ENCODE measurements at places on chromosomes 1 and 21. TPM values are rescaled to one million over a fixed set of nuclear protein-coding genes. Genes with fewer than 3 reads are reported as not detected.

Gene LRRC3
- total RNA-seq = 7.8 TPM

Gene CLDN14
- total RNA-seq = not detected

Gene LYST
- 33.4 TPM for total RNA-seq

Gene ALG14
- total RNA-seq = 0.96 TPM

GRCh38 chr1:226661271-226661670 is 77.8 kb downstream of the ITPKB start:
- ATAC-seq = no peak

GRCh38 chr1:59204001-59204400 is 92.9 kb upstream of the FGGY start:
- ATAC-seq = peak; percentile 79

DNA sequence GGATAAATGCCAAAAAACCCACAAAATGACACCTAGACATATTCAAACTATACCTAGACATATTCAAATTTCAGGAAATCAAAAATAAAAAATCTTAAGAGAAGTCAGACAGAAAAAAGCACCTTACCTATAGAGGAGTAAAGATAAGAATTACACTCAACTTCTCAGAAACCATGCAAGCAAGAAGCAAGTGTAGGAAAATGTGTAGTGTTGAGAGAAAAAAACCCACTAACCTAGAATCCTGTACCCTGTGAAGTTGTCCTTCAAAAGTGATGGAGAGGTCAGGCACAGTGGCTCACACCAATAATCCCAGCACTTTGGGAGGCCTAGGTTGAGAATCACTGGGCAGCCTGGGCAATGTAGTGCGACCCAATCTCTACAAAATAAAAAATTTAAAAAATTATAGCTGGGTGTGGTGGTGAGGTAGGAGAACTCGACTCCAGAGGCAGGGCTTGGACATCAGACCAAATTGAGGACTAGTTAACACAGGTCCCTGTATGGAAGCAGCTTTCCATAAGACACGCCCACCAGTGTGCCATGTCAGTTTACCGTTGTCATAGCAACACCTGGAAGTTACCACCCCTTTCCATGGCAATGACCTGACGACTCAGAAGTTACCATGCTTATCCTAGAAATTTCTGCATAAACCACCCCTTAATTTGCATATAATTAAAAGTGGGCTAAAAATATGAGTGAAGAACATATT is 20.7 kb downstream of the PDIK1L start:
- ATAC-seq = no peak

DNA sequence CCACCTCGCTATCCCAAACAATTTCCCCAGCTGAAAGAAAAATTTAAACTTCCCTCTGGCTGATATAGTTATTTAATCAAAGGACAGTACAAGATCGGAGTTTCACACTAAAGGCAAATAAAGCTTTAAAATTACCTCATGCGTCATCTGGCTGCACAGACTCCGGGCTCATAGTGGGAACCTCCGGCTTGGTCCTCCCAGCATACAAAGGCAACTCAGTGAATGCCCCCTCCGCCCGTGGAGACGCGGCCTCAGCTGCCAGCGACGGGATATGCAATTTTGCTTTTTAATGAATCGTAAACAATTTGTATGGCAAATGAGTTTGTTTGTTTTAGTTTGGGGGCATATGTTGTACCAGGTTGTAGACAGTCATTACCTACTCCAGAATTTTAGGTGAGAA is 214.6 kb upstream of the NFIA start:
- ATAC-seq = no peak

GRCh38 chr1:205326812-205327466 is 5.4 kb upstream of the NUAK2 start:
- ATAC-seq = no peak

GRCh38 chr1:221234791-221235190 is 355.5 kb downstream of the HLX start:
- no peak for ATAC-seq

DNA sequence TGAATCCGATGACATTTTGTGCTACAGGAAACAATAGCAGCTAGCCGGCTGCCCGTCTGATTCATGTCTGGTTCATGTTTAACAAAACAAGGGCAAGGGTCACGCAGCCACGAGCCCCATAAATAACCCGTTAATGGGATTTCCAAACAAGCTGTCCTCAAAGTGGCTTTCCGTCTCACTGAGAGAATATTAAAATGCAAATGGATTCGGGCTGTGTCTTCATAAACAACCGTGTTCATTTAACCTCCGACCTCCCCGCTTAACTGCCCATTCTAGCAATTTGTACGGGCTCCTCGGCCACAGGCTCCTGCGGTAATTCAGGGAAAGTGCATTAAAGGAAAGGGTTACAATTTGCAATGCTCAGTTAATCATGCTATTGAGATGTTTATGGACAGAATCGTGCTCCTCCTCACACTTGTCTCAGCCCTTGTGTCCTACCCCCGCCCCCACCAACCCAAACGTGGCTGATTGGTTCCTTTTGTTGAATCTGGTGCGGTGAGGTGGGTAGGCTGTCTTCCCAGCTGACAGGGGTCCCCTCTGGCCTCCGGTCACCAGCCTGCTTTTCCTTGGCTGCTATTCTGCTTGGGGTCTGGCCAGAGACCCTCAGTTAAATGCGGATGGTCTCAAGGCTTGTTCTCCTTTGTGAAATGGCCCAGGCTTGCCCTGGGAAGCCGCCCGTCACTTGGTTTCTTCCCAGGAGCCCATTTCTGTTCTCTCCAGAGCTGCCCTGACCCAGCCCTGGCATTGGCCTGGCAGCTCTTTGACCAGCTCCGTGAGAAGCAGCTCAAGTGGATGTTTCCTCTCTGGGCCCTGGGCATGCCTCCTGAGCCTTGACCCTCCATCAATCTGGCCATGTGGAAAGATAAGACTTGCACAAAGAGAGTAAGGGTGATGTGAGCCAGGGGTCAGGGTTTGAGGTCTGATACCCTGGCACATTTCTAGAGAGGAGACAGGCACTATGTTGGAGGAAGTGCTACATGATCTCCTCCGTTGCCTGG is 200.7 kb upstream of the POU3F1 start:
- ATAC-seq = no peak

GRCh38 chr1:64519901-64520300 is 50.0 kb downstream of the CACHD1 start:
- ATAC-seq = no peak

DNA sequence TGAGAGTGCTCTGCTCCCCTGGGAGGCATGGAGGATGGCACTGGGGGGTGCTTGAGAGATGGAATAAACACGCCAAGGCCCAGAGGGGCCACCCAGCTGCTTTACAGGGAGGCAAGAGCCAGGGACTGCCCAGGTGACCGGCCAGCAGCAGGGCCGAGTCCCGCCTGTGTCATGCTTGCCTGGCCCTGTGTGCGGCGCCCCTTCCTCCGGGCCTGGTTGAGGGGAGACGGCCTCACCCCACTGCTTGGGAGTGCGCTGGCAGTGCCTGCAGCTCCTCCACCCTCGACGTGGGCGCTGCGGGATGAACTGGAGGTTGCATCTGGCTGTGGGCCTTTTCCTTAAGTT is 33.1 kb upstream of the COL6A2 start:
- no peak for ATAC-seq

DNA sequence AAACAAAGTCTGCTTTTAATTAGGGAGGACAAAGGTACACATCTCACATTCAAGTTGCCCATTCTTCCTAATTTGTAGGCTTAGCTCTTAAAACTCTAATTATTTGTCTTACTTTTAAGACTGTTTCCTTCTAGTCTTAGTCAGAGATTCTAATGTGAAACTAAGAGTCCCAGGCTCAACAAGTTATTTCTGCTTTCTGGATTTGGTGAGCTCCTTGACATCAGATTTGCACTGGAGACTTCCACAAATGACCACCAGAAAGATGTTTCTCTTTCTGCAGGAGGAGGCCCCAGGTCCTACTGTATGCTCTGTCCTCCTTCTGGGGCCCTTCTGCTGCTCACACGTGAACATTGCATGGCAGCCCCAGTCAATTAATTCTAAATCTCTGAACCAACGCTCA is 194.2 kb upstream of the JUN start:
- no peak for ATAC-seq

DNA sequence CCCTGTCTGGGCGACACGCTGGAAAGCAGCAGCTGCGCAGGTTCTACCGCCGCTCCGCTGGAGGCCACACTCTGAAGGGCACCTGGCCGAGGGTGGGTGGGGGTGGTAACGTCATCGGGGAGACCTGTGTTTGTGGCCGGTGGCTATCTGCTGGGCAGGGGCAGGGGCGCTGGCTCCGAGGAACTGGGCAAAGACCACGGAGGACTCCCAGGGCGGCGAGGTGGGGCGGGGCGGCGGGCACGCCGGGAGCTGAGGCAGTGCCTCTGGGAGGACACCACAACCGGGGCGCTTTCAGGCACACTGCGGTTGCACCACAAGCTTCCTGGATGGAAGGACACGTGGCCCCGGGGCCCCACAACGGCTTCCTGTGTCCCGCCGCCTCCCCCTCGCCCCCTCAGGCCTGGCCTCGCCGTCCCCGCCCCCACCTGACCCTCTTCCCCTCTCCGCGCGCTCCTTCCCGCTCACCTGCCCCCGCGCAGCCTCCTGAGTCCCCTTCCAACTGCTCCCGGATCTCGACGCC is 3.3 kb upstream of the DENND2D start:
- peak; percentile 46 for ATAC-seq

GRCh38 chr1:183983371-183984105 is 54.0 kb downstream of the COLGALT2 start:
- no peak for ATAC-seq

DNA sequence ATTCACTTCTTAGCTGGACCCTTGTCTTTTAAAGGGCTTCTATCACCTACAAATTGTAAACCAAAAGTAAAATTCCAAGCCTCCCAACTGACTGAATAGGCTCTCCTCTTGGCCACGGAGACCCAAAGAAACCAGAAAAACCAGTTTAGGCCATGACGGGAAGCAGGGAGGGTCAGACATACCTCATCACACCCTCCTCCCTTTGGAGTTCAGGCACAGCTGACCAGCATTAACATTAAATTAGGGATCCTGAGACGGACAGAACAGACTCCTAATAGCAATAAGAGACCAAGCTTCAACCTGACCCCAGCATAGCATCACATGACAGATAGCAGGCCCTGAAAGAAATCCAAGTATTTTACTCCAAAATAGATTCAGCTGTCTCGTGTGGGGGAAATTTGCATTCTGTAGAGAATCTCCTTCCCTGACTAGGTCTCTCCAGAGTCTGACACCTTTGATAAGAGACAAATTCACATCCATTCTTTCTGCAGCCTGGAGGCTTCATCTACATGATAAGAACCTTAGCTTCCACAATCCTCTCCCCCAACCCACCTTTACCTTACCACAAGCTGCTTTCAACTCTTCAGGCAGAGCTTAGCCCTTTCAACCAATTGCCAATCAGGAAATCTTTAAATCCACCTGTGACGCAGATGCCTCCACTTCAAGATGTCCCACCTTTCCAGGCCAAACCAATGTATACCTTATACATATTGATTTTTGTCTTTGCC is 177.1 kb upstream of the RAB4A start:
- no peak for ATAC-seq

DNA sequence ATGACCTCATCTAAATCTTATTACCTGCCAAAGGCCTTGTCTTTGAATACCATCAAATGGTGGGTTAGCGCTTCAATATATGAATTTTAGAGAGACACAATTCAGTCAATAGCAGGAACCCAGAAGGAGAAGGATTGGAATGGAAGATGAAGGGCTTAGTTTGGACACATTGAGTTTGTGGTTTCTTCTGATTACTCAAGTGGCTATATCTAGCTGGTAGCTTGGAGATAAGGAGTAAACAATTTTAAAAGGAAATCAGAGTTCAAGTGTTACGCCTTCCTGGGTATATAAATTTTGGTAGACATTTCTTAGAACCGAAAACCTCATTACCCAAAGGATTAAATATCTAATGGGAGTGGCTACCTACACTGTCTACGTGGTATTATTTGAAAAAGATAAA is 80.2 kb downstream of the RGS2 start:
- no peak for ATAC-seq

DNA sequence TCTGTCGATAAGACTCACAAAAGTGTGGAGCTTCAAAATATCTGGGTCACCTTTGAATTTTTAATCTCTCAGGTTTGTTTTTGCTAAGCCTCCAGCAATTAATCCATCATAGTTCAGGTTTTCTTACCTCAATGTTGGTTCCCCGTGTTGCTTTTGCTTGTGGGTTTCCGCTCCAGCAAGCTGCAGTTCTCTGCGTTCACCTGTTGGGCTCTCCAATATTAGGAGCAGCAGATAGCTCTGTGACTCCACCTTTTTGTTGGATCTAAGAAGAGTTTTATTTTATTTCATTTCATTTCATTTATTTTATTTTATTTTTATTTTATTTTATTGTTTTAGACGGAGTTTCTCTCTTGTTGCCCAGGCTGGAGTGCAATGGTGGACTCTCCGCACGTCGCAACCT is 335.5 kb downstream of the COL11A1 start:
- ATAC-seq = no peak

GRCh38 chr1:205144751-205145150 is 23.0 kb upstream of the RBBP5 start:
- ATAC-seq = peak; percentile 41

DNA sequence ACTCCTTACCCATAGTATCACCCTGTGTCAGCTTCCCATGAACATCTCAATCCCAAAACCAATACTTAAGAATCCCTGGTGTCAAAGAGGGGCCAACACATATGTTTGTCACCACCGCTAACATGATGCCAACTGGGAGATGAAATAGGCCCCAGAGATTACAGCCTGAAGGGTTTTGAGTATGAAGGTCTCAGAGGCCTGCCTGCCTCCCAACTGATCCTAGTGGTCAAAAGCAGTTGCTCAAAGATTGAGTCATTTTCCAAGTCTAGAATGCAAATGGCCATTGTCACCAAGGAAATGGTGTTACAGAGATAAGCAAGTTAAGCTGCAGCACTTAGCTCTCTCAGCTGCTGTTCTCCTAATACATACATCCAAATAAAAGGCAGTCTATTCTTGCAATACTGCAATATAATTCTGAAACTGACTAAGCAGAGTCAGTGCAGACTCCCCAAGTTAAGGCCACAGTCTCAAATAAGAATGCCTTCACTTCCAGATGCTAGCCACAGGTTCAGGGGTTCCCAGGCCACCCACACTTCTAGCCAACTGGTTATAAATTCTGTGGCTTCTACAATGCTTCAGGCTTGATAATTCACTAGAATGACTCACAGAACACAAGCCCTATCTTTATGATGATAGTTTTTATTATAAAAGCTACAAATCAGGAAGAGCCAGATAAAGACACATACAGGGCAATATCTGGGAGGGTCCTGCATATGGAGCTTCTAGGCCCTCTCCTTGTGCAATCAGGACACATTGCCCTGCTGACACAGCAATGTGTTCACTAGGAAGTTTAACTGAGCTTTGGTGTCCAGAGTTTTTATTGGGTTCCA is 18.7 kb downstream of the DUSP10 start:
- ATAC-seq = no peak

DNA sequence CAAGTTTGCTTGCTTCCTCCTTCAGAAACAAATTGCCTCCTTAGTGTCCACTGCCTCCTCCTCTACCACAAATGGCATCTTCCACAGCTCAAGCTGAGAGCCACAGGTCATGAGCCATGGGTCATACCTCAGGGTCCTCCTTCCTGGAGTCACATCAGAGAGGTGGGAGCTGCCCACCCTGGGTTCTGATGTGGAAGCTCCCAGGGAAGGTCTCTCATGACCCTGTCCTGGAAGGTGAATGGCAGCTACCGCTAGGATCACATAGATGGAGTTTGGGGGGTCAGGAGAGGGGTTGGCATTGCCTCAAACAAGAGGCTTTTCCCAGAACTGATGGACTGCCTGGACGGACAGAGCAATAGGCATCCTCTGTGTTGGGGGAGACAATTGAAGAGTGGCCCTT is 321.4 kb downstream of the MATN1 start:
- ATAC-seq = no peak

All from gastroesophageal sphincter (tissue), 4 donors.